ENCODE measurements at places on chromosomes 4 and X.

DNA sequence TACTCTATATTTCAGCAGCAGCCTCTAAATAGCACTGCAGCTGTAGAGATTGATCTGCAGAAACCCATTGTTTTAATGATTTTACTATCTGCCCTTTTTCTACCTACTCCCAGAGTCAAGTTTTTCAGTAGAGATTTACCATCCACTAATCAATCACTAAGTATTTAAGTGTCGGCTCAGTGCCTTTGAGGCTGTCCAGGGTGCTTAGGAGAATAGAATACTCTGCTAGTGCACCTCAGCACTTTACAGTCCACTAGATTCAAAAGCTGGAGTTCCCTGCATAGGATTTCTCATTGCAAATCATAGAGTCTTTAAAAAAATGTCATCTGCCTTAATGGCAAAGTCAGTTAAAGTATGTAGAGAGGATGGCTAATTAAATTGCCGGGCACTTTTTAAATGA, 29.6 kb upstream of the ANAPC4 start:
- DNase-seq = no peak

GRCh38 chr4:40281099-40281498, 54.0 kb upstream of the CHRNA9 start:
- no peak for DNase-seq

GRCh38 chrX:111035256-111035655, 60.7 kb upstream of the PAK3 start:
- no peak for DNase-seq

DNA sequence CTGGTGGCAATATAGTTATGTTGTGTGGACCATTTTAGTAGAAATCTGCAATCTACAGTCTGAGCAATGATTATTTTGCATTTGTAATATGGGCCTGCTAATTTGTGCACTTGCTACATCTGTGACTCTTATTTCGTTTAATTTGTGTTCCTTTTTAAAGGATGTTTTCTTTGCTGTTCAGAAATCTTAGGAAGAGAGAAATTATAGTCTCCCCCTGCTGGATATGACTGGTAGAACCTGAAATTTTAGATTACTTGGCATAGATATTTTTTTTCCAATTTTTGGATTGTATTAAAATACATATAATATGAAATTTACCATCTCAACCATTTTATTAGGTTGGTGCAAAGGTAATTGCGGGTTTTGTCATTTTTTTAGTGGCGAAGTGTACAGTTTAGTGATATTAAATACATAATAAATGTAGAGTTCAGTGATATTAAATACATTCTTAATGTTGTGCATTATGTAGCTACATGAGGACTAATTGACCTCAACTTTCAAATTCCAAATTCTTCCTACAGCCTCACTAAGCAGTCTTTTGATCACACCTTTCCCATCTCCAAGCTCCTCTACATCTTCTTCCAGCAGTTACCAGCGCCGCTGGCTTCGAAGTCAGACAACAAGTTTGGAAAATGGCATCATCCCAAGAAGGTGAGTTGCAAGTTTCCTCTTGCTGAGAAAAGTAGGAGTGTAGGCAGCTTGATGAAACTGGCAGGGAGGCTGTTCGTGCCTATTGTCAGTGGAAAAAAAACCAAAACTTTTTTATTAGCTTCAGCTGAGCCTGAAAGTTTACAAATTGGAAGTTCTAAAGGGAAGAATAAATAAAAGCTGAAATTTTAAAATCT, 82.2 kb downstream of the FNIP2 start:
- no peak for DNase-seq

- no peak for DNase-seq
Measured at GRCh38 chr4:29310252-29310651, 1409.9 kb upstream of the PCDH7 start.

DNA sequence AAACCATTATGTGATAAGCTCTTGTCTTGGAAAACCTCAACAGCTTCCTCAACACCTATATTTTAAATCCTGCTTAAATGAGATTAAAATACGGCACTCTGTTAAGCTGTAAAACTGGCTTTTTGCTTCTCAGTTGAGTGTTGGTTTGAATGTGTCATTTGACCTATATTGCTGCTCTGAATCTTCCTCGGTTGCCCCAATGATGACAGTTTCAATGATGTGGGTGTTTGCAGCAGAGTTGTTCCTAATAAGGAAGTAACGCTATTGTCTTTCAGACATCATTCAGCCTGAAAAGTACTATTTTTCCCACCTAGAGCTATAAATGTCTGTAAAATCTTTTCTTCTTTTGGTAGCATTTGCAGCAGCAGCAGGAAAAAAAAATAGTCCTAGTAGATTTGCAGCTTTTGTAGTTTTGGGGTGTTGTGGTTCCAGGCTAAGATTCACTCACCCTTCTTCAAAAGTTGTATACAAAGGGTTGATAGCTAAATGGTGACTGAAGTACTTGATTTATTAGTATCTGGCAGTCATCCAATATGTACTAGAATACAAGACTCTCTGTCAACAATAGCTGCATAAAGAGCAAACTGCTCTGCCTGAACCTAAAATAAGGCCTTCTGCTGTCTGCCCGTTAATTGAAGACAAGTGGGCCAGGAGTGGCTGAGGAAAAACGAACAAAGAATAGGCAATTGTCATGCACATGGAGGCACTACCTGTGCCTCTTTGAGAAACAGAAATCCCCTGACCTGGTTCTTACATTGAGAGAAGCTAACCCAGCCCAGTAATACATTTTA, 333.1 kb downstream of the IL1RAPL1 start:
- peak; percentile 47 for DNase-seq

DNA sequence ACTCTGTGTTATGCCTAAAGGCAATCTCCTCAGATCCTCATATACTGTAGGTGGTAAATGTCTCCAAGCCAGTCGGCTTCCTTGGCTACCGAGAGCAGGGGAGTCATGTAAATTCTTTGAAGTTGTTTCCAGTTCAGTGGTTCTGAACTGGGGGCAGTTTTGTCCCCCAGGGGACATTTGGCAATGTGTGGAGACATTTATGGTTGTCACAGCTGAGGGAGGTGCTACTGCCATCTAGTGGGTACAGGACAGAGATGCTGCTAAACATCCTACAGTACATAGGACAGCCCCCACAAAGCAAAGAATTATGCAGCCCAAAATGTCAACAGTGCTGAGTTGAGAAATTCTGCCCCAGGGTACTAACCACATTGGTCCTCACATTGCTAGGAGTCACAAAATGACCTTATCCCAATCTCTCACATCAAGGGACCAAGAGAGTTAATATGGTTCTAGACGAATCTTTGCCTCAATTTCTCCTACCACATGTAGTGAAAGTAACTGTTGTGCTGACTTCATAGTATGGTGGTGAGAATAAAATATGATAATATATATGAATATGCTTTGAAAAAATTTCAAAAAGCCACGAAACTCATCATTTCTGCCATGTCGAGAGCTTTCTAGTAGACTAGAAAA, 104.4 kb upstream of the ARHGAP24 start:
- DNase-seq = no peak

DNA sequence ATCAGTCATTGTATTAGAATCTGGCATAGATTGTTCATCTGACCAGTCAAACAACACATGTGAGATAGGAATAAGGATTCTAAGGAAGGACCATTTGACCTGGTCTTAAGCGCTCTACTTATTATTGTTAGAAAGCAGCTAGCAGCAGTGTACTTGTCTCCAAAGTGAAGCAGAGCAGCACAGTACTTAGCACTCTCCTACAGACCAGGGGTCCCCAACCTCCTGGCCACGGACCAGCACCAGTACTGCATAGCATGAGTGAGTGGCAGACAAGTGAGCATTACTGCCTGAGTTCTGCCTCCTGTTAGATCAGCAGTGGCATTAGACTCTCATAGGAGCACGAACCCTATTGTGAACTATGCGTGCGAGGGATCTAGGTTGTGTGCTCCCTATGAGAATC, 135.9 kb upstream of the SPRY1 start:
- no peak for DNase-seq

- DNase-seq = no peak
Measured at GRCh38 chr4:185711726-185712125, 100.3 kb downstream of the SORBS2 start.

Measured in NCI-H2107 (cell line).